ENCODE measurements at places on chromosomes 6 and 20.

DNA sequence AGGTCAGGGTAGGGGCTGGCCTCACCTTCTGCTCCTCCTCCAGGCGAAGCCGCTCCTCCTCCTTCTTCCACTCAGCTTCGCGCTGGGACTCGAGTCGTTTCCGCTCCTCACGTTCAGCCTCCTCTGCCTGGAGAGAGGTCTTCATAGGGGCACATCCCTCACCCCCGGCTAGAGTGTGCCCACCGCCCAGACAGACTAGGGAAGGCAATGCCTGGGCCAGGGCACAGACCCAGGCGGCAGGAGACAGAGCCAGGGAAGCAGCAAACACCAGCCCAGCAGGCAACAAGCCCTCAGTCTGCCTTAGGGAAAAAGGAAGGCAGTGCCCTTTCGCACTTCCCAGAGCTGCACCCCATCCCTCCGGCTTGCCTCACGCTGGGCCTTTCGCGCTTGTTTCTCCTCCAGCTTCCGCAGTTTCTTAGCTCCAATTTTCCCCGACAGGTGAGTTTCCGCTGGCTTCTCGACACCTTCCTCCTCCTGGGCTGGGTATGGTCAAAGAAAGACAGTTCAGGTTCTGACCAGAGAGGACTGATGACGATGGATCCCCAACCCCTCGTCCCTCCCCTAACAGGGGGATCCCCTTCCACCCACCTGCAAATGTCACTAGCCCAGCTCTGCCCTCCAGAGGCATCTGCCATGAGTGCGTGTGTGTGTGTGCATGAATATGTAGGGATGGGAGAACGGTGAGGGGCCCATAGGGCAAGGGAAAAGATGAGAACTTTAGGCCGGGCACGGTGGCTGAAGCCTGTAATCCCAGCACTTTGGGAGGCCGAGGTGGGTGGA lies 4.3 kb downstream of the DDRGK1 start:
- peaks cover 61% of the 10 kb centered on the region for H3K36me3 ChIP-seq
- H3K27me3 ChIP-seq, result no peaks in the 10 kb centered on the region
- no peak overlapping the region for H3K4me3 ChIP-seq
- DNase-seq, result no peak

- H3K27me3 ChIP-seq, result no peaks in the 10 kb centered on the region
- peaks cover 11% of the 10 kb centered on the region for H3K4me1 ChIP-seq
- no peak for DNase-seq
- H3K27ac ChIP-seq, result no peak overlapping the region
- no peak overlapping the region for H3K4me3 ChIP-seq
- H3K36me3 ChIP-seq, result peaks cover 9% of the 10 kb centered on the region
Observed at GRCh38 chr6:157911278-157911677, 70.4 kb upstream of the SYNJ2 start.

GRCh38 chr6:37556881-37557644 lies 57.4 kb upstream of the CCDC167 start:
- H3K27ac ChIP-seq, result no peak overlapping the region
- DNase-seq, result no peak
- H3K4me1 ChIP-seq, result peaks cover 47% of the 10 kb centered on the region
- no peak overlapping the region for H3K4me3 ChIP-seq
- no peaks in the 10 kb centered on the region for H3K27me3 ChIP-seq

DNA sequence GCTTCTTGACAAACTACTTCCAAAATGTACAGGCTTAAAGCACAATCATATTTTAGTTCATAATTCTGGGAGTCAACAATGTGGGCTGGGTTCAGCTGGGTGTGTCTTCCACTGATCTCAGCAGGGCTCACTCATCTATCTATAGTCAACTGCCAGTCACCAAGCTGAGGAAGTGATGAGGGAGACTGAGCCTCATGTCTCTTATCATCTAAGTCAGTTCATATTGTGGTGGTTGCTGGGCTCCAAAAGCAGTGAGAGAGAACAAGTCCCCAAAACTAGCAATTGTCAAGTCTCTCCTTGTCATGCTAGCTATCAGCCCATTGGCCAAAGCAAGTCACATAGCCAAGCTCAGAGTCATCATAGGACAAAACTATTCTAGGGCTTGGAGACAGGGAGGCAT lies 465.9 kb upstream of the ARID1B start:
- no peak for DNase-seq
- H3K27ac ChIP-seq, result no peak overlapping the region
- no peaks in the 10 kb centered on the region for H3K4me1 ChIP-seq
- no peak overlapping the region for H3K4me3 ChIP-seq
- H3K36me3 ChIP-seq, result peaks cover 2% of the 10 kb centered on the region

GRCh38 chr6:142871910-142872331 lies 73.1 kb downstream of the HIVEP2 start:
- H3K27ac ChIP-seq, result peak overlapping the region; percentile 88
- H3K4me1 ChIP-seq, result peaks cover 89% of the 10 kb centered on the region
- peaks cover 7% of the 10 kb centered on the region for H3K36me3 ChIP-seq
- DNase-seq, result no peak
- H3K27me3 ChIP-seq, result no peaks in the 10 kb centered on the region

Measured in central memory CD8-positive, alpha-beta T cell (primary cell).